ENCODE measurements at places on chromosomes 12 and 14.

- DNase-seq, result no peak
These were observed 10.8 kb downstream of the BMAL2 start for GRCh38 chr12:27343255-27344000.

DNA sequence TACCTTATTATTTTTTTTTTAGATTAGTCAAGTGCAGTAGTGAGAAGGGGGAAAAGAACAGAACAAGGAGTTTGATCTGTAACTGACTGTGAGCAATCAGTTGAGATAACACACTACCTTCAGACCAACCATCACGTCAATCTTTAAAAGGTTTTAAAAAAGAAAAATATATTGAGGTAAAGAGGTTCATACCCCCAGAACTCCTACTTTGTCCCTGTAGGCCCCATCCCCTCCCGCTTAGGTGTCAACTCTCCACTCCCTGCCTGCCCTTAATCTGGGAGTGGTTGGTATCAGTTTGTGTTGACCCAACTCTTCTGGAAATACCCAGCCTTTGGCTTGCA lies 16.2 kb downstream of the MMP14 start:
- no peak for DNase-seq

GRCh38 chr14:95078867-95079266 lies 78.5 kb downstream of the DICER1 start:
- no peak for DNase-seq

GRCh38 chr12:92186038-92186470 lies 40.4 kb upstream of the BTG1 start:
- peak; percentile 45 for DNase-seq

GRCh38 chr12:87430444-87430843 lies 598.8 kb downstream of the C12orf50 start:
- DNase-seq, result no peak

DNA sequence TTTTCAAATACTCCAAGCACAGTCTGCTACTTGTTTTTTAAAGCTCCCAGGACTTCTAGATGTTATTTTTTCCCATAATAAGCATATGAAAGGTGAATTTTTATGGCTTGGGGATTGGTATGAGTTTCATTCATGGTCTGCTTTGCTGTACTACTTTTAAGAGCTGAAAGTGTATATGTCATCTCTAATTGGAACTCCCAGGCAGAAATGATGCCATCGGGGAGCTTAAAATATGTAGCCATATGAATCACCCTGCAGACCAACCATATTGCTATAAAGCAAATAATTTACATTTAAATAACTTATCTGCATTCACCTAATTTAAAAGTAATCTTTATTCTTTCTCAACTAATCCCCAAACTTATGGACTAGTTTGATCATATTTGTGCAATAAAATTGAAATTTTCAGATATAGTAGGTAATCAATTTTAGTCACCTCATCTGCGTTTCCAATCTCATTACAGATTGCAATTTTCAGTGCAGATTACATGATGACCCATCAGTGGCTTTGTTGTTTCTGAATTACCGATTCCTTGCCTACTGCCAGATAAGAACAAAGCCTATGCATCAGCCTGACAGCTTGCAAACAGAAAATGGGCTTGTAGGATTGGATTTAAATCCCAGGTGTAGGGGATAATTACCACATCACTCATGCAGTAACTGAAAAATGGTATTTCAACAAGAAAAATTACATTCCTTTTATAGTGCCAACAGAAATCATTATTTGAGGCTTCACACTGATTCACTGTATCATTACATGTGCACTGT lies 689.4 kb downstream of the NOVA1 start:
- DNase-seq, result no peak

DNA sequence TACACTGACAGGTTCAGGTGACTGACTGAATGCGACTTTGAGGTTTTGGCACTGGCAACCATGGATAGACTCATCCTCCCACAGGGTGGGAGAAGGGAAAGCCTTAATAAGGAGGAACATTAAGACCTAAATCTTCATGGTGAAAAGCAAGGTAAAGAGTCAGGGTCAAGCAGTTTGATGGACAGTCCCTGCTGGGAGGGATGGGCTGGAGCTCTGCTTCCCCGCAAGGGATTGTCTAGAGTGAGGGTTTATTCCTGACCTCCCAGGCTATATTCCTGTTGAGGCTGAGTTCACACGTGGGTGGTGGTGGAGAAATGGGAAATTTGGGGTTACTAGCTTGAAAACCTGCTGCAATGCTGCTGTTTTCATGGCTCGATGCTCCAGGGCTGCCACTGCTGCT lies 9.4 kb upstream of the STAC3 start:
- no peak for DNase-seq

DNA sequence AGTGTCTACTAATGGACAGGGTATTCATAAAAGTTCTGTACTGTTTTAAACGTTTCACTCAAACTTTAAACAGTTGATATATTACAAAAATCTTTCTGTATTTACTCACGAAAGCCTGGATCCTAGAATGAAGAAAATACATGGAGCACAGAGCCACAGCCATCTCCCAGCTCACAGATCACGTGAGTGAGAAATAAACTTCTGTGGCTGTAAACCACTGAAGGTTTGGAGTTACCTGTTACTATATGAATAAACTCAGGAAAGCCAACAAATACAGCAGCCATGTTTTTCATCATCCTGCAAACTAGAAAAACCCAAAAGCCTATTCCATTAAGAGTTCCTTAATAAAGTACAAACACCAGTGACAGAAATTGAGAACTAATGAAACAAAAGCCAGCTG lies 867 bp upstream of the TDG start:
- DNase-seq, result no peak

GRCh38 chr12:24222968-24223367 lies 273.5 kb upstream of the SOX5 start:
- DNase-seq, result no peak

- no peak for DNase-seq
These were observed 23.1 kb downstream of the NTF3 start for GRCh38 chr12:5455045-5455444.

DNA sequence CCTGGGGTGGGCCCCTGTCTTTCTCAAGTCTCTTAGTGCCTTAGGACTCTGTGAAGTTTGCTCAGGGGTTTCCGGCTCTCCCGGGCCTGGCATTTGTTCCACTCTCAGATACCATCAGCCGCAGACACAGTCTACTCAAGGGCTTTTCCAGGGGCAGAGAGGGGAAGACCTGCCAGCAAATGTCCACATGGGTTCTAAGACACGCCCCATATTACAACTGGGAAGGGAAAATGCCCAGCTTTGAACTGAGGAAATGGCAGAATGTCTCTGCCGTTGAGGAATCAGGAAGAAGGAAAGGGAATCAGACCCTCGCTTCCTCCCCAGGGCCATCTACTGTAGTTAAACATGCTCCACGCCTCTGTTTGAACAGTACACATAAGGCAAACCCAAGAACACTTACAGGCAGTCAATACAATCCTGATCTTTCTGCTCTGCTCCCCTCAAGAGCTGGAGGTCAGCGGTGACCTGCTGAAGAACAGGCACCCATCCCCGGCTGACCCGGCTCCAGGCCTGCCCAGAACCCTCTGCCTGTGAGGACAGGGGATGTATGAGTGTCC lies 7.9 kb downstream of the CCDC85C start:
- DNase-seq, result no peak

- DNase-seq, result no peak
These were observed 979 bp downstream of the DDX54 start for GRCh38 chr12:113184098-113184899.

- DNase-seq, result no peak
These were observed 5.0 kb upstream of the OR10P1 start for GRCh38 chr12:55631733-55632132.

GRCh38 chr12:30975581-30975980 lies 49.0 kb downstream of the TSPAN11 start:
- no peak for DNase-seq

- DNase-seq, result no peak
These were observed 99.9 kb downstream of the PHETA1 start for GRCh38 chr12:111268738-111269572.

DNA sequence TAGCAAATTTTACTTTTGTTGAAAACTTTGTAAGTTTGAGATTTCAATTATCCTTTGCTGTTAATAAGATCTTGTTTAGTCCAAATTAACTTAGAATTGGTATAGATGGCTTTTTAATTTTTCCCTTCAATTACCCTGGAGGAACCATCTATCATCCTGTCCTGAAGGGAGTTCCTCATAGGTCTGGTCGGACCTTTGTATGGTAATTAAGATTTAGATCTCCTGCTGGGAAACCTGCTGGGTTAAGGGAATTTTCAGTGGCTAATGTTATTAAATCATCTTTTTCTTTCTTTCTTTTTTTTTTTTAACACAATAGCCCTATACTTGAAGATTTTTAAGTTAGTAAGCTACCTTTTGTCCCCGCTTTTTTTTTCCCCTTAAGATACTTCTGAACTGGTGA lies 63.0 kb upstream of the PRMT8 start:
- no peak for DNase-seq

- no peak for DNase-seq
These were observed 24.4 kb downstream of the ADCY6 start for GRCh38 chr12:48764521-48764920.

DNA sequence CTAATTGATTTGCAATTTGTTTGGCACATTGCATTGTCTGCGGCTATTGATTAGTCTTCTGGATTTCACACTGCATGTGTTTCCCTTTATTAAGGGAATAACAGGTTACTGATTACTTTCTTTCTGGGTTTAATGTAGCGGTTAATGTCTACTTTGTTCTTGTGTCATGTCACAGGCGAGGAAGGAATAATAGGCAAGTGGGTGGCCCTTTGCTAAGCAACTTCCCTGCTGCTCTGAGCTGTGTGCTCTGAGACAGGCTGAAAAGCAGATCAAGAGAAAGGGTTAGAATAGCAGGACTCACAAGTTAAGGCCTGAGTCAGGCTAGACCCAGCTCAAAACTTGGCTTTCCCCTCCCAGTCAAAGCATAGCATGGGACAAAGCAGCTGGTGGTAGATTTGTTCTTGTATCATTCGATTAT lies 77.2 kb downstream of the NKX2-1 start:
- no peak for DNase-seq

DNA sequence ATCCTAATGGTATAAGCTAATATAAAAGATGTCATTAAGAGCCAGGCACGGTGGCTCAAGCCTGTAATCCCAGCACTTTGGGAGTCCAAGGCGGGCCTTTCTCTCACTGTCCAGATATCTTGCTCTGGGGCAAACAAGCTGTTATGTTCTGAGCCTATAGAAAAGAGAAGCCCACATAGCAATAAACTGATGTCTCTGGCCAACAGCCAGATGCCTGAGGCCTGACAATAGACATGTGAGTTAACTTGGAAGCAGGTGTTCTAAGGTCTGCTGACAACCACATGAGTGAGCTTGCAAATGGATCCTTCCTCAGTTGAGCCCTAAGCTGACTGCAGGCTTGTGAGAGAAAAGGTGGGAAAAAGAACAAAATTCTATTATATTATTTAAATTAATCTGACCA lies 25.0 kb downstream of the YAF2 start:
- DNase-seq, result no peak

GRCh38 chr12:59734371-59734770 lies 138.5 kb downstream of the SLC16A7 start:
- no peak for DNase-seq

- no peak for DNase-seq
These were observed 8.2 kb upstream of the LGALS3 start for GRCh38 chr14:55120571-55121495.

DNA sequence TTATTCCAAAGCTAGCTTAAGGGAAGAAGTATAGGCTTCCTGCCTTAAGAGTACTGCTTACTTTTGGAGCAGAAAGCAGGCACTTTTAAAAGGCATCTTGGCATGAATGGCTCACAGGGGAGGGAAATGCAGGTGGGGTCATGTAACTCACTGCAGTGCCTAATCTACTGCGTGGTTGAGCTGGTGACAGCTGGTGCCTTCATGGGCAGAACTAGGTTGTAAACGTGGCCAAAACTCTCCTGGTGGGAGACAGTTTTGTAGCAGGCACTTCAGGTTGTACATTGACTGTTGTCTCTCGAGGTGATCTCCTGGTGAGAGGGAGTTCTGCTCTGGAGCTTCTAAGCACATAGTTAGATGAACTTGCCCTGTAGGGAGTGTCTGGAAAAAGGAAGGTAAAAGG lies 962.5 kb downstream of the DIO2 start:
- no peak for DNase-seq

GRCh38 chr14:99809859-99810558 lies 16.8 kb downstream of the EML1 start:
- no peak for DNase-seq

DNA sequence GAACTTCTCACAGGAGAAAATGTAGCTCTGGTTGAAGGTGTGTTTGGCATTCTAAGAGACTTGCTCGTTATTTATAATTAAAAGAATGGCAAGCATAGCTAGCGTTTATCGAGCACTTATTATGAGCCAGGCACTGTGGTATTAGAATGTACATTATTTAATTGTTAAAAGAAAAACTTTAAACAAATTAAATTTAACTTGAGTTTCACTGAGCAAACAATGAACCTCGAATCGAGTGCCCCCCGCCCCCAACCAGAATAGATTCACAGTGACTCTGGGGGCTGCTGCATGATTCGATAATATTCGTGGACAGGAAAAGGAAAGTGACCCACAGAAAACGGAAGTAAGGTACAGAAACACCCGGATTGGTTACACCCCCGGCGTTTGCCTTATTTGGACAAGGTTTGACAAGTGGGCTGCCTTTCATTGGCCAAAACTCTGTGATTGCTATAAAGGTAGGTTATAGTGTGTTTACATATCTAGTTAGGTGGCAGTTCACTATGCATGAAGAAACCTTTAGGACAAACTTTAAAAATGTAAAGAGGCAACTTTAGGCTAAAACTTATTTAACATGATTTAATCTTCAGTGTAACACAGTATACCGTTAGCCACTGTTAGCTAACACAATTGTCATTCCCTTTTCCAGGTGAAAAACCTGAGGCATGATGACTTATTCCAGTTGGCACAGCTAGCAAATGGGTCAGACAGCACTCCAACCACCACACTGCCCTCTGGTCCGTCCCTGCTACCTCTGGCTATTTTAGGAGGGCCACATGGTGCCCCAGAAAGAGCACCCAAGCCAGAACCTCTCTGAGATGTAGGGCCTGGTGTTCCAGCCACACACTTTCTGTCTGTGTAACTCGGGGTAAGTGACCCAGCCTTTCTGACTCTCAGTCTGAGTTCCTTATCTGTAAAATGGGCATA lies 7.1 kb downstream of the SCNN1A start:
- peak; percentile 19 for DNase-seq

DNA sequence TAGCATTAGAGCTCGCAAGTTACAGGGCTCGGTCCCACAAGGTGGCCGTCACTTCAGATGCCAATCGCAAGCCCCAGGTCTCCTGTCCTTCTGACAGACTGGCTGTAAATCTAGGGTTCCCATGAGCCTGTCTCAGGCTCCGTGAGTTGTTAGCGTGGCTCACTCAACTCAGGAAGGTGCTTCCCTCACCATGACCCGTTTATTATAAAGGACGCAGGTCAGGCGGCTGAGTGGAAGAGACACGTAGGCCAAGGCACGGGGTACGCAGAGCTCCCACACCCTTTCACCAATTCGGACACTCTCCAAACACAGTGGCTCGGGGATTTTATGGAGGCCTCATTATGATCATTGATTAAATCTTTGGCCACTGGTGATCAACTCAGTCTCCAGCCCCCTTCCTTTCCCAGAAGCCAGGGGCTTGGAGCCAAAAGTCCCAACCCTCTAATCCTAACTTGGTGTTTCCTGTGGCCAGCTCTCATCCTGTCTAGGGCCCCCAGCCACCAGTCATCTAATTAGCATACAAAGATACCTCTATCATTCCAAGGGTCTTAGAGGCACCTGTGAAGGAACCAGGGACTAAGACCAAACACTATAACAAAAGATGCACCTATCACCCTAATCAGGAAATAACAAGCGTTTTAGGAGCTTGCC lies 25.8 kb upstream of the LRTM2 start:
- no peak for DNase-seq

Measured in CD4-positive, alpha-beta T cell treated with Interleukin-12 subunit alpha and Interleukin-12 subunit beta, for 1 hour (primary cell).